Choroid plexus epithelial cell (primary cell): ENCODE measurements at places on chromosomes 6 and 20.
A peak's percentile ranks its signal among the peaks of the same experiment; 100 is the strongest.

GRCh38 chr6:105803442-105803841 lies 282.7 kb upstream of the PRDM1 start:
- no peak for DNase-seq

DNA sequence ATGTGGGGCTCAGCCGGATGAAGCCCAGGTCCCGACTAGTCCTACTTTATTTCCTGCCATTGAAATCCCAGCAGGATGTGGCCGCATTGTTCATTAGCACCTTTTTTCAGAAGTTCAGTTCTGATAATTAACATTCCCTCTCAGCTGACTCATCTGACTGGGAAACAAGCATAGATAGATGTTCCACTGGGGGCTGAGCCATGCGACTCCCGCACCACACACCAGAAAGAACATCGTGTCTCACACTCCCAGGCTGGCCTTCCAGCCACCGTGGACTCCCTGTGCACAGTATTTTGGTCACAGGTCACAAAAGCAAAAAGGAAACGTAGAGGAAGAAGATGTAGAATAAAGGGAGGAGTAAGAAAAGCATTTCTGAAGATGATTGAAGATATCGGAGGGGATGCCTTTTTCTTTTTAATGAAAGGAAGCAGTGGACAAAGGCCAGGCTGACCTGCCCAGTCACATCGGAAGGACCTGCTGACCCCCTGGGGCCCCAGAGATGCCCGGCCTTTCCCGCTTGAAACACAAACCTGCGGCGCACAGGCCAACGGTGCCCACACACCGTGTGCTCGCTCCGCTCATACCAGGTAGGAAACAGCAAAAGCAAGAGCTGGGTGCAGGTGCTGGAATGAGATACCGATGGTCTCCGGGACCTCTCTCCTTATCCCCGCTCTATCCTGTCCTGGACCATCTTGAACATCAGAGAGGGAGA lies 11.8 kb downstream of the RPS6KA2 start:
- DNase-seq = peak; percentile 72

DNA sequence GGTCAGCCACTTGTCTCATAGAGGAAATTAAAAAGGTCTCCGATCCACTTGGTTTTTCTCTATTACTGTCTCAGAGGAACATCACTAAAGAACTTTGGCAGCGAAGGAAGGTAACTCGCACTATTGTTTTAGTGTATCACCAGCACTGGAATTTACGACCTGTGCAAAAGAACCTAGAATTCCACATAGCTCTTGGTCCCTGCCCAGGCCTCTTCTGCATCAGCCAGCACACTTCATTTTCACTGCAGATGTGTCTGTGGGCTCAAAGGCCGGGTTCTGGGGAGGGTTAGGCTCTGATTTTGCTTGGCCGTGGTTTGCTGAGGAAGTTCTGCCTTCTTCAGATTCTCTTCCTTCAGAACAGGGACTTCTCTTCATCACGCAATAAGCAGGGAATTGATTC lies 102.8 kb upstream of the TMEM181 start:
- DNase-seq = no peak

DNA sequence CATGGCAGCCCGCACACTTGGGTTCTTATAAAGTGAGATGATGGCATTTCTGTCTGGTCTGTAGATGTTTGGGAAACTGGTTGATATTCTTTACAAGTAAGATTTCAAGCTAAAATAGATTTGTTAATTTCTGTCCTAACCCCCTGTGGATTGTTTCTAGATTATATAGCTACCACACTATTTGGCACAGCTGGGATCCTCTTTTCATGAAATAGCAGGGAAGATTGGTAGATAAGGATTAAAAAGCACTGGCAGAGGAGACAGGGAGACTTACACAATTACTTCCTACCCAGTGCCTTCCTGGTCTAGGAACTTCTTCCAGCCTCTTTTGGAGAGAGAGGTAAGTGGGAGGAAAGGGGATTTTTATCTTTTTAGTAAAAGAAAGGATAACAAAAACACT lies 13.2 kb upstream of the ATXN1 start:
- DNase-seq = no peak

DNA sequence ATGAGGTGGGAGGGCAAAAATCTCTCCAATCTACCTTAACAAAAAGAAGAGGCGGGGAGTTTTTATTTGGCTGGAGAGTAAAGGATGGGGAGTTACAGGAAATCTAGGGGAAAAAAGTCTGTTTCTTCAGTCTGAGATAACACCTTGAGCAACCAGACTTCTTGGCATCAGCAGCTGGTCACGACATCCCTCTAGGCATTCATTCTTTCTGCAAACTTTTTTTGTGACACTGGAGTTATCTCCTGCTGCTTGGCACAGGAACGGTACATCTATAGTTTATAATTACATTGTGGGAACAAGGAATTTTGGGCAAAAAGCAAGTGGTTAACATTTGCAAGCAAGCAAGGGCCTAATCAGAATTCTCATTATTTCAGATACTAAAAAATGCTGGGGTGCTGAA lies 50.6 kb upstream of the IFNGR1 start:
- peak; percentile 17 for DNase-seq

DNA sequence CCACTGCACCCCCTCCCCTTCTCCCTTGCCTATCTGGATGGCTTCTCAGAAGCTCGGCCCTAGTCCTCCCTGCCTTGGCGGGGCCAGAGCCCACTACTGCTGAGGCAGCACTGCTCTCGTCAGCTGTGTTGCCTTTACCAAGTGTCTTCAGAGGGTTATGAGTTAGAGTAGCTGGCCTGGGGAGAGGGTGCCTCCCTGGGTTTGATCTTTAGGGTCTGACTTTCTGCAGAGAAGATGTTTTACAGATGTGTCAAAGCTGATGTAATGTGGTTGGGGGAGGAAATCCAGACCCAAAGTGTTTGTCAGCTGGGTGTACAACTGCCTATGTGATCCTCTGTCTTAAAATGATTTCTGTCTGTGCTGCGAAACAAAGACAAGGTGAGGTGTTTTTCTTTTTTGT lies 30.4 kb upstream of the PI16 start:
- DNase-seq = peak; percentile 71

GRCh38 chr6:111679126-111679858 lies 73.6 kb upstream of the TRAF3IP2 start:
- DNase-seq = no peak

GRCh38 chr6:20566109-20566508 lies 31.9 kb downstream of the CDKAL1 start:
- no peak for DNase-seq

DNA sequence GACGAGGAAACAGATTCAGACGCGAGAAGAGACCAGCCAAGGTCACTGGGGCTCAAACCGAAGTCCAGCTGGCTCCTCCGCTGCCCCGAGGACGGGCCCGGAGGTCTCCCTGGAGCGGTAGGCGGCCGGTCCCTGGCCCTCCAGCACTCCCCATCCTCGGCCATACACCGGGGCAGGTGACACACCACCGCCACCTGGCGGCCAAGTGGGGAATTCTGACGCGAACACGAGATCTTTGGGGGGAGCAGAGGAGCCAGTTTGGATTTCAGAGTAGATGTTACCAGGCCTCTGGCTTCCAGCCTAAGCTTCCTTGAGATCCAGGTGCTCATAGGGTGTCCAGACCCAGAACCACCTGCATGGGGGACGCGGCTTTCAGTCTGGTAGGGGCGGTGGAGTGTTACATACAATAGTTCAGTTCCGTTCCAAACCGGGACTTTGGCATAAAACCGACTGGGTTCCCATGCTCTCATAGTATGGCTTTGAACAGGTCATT lies 16.1 kb downstream of the BPIFB1 start:
- peak; percentile 61 for DNase-seq

GRCh38 chr6:122449069-122449468 lies 22.5 kb downstream of the SERINC1 start:
- no peak for DNase-seq

- DNase-seq = no peak
Measured at GRCh38 chr6:167450626-167451025, 125.7 kb downstream of the TTLL2 start.

DNA sequence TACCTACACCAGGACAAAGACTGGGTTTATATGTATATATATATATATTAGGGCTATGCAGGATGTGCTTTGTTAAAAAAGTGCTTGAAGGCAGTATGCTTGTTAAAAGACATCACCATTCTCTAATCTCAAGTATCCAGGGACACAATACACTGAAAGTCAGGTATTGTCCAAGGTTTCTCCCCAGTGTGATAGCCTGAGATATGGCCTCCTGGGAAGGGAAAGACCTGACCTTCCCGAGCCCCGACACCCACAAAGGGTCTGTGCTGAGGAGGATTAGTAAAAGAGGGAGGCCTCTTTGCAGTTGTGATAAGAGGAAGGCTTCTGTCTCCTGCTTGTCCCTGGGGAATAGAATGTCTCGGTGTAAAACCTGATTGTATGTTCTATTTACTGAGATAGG lies 156.9 kb downstream of the GPX5 start:
- DNase-seq = no peak

GRCh38 chr6:112934433-112935327 lies 587.5 kb downstream of the RFPL4B start:
- no peak for DNase-seq

DNA sequence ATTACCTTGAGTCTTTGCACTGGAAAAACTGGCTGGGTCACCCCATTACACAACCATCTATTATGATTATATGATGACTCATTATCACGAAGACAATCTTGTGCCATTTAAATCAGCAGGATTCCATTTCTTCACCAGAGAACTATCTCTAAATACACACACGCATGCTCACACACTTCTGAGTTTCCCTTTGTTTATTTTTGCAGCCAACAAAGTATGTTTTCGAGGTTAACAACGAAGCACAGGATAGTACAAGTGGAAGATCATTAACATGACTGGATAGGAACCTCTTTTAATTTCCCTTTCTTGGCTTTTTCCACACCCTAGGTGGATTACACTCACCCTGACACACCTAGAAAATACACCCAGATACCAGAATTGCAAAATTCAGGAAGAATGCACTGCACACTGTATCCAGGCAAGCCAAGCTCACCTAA lies 18.9 kb downstream of the PERP start:
- DNase-seq = peak; percentile 96

DNA sequence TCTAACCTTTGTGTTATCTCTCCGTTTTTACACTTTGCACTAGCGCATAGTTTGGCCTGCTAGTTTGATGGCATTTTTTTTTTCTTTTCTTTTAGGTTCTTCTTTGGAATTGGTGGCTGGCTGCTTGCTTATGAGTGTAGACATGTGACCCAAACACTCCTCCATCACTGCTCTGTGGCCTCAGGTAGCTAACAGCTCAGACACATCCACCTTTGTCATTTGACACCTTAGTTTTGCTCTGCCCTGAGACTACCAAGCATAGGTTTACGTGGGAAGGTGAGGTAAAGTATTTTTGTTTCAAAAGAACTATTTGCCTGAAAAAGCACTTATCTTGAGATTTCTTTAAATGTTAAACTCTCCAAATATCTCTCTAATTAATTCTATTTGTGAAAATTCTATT lies 368.4 kb upstream of the MAP3K7 start:
- DNase-seq = no peak

- no peak for DNase-seq
Measured at GRCh38 chr6:63926950-63927927, 291.6 kb downstream of the PHF3 start.

DNA sequence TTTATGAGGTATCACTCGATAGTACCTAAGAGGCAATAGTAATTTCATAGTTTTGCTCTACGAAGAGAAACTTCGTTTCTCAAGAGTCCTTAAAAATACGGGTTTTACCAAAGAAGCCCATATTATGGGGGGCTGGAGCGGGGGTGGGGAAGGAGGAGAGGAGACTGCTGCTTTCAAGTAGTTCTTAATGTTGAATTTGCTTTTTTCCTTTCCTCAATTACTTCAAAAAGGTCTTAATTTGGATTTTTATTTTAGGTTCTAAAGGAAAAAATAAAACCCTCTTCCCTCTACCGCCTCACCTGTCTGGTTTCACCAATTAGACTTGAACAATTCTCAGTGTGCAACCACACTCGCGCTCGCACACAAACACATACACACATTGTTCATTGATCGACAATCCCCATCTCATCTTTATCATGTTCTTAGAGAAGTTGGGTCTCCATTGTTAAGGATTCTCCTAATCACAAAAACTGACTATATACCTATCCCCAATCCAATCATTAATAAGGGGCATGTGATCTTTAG lies 97.2 kb downstream of the HFE start:
- DNase-seq = no peak

- peak; percentile 12 for DNase-seq
Measured at GRCh38 chr6:150142097-150142669, 661 bp upstream of the PPP1R14C start.

GRCh38 chr6:43523284-43523683 lies 6.4 kb downstream of the POLR1C start:
- no peak for DNase-seq

GRCh38 chr6:138833816-138834539 lies 38.1 kb downstream of the ECT2L start:
- DNase-seq = peak; percentile 75

DNA sequence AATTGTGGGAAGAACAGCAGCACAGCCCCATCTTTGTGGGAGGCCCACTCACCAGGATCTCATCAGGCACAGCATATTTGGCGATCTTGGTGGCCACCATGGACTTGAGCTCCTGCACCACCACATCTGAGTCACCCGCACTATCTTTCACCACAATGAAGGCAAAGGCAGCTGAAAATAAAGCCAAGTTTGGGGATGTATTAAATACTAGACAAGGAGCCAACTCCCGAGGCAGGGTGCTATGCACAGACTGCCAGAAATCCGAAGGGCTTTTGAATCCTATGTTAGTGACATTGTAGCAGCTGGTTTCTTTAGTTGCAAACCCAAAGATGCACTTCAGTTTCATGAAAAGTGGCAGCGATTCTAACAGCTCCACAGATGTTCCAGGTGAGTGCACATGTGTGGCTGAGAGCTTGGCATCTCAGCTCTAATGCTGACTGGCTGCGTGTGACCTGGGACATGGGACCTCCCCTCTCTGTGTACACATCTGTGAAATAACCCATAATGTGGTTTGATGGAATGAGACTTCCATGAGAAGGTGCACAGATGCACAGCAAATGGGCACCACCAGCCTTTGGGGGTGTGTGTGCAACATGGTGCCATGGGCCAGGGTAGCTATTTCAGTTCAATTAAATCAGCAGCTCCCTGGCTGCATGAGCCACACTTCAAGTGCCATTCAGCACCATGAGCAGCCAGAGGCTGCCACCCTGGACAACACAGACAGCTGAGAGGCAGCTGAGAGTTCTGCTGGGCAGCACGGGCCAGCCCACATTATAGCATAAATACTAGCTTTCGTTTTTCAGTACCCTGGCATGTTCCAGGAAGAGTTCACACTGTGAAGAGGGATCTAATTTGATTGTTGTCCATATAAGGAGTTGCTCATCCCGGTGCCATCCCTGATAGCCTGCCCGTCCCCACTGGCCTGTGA lies 16.9 kb upstream of the APMAP start:
- DNase-seq = no peak

DNA sequence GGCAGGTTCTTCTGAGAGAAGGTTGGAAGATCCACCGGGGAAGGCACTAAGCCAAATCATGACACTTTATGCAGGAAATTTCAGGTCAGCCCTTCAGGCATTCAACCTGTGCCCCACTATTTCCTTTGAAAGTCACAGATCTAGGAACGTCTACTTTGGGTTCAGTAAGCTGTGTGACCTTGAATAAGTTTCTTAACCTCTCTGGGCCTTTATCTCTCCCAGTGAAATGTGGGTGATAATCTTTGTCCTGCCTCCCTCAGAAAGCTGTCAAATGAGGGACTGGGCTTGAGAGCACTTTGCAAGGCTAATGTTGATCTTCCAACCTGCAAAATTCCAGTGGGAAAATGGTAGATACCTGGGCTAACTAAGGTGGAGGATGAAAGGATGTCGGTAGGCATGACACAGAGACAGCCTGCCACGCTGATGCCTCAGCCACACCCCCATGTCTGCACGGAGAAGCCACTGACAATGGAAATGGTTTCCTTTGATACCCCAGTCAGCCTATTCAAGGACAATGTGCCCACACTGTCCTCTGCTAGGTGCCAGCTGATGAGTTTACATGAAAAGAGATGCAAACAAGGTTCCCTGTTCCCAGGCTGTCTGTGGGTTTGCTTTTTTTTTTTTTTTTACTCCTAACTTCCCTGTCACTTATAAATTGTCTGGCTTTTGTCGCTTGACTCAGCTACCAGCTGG lies 9.3 kb downstream of the BNIP5 start:
- no peak for DNase-seq
